HFFc6 (cell line): ENCODE measurements at places on chromosomes 13 and 19. TPM values are rescaled to one million over a fixed set of nuclear protein-coding genes. Genes with fewer than 3 reads are reported as not detected.

STARD13 gene
- 27.7 to 36.7 TPM (median 34.8 TPM) in 3 replicates for total RNA-seq

ZNF560 gene
- 0.14 to 0.26 TPM in 2 of 3 replicates, not detected in the other for total RNA-seq

GRCh38 chr19:43474986-43475705 is 9.7 kb upstream of the LYPD3 start:
- peak; percentile 81 for DNase-seq
- H3K27me3 ChIP-seq: peaks cover 2% of the 10 kb centered on the region
- peaks cover 32% of the 10 kb centered on the region for H3K4me1 ChIP-seq

GRCh38 chr13:43095771-43096719 is 72.7 kb downstream of the DNAJC15 start:
- no peaks in the 10 kb centered on the region for H3K27me3 ChIP-seq
- peak overlapping the region; percentile 71 for H3K4me3 ChIP-seq
- H3K36me3 ChIP-seq: peaks cover 30% of the 10 kb centered on the region
- H3K4me1 ChIP-seq: peaks cover 30% of the 10 kb centered on the region
- H3K27ac ChIP-seq: peak overlapping the region; percentile 68

- no peak for DNase-seq
- H3K27me3 ChIP-seq: no peaks in the 10 kb centered on the region
- H3K36me3 ChIP-seq: peaks cover 22% of the 10 kb centered on the region
These were observed 10.0 kb upstream of the ZNF443 start for GRCh38 chr19:12450844-12451243.

GRCh38 chr19:32336259-32337083 is 8.9 kb upstream of the ZNF507 start:
- 0 out of 2 replicates have a peak, but pooled peaks cover 8% of the 10 kb centered on the region for H3K4me1 ChIP-seq
- no peaks in the 10 kb centered on the region for H3K36me3 ChIP-seq
- no peak overlapping the region for H3K27ac ChIP-seq
- no peak overlapping the region; the same call in 1 of the 2 replicates for H3K4me3 ChIP-seq

- H3K27ac ChIP-seq: no peak overlapping the region
- peaks cover 2% of the 10 kb centered on the region; the same call in 1 of the 2 replicates for H3K27me3 ChIP-seq
- peaks cover 6% of the 10 kb centered on the region; the same call in 1 of the 2 replicates for H3K4me1 ChIP-seq
- H3K4me3 ChIP-seq: no peak overlapping the region
- no peak for DNase-seq
These were observed 4.2 kb downstream of the ADPRHL1 start for GRCh38 chr13:113448885-113449692.

DNA sequence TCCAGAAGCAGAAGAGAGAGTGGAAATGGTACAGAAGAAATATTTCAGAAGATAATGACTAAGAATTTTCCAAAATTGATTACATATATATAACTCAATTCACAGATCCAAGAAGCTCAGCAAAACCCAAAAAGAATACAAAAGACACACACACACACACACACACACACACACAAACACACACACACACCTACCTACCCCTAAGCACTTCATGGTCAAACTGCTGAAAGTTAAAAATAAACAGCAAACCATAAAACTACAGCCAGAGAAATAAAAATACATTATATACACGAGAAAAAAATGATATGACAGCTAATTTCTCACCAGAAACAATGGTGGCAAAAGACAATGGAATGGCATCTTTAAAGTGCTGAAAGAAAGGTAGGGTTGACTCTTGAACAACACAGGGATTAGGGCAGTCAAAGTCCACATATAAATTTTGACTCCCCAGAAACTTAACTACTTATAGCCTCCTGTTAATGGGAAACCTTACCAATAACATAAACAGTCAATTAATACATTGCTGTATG is 49.2 kb downstream of the DIAPH3 start:
- no peak overlapping the region for H3K4me3 ChIP-seq
- H3K4me1 ChIP-seq: peaks cover 41% of the 10 kb centered on the region
- no peaks in the 10 kb centered on the region for H3K27me3 ChIP-seq
- peaks cover 50% of the 10 kb centered on the region for H3K36me3 ChIP-seq
- no peak for DNase-seq
- no peak overlapping the region for H3K27ac ChIP-seq

DNA sequence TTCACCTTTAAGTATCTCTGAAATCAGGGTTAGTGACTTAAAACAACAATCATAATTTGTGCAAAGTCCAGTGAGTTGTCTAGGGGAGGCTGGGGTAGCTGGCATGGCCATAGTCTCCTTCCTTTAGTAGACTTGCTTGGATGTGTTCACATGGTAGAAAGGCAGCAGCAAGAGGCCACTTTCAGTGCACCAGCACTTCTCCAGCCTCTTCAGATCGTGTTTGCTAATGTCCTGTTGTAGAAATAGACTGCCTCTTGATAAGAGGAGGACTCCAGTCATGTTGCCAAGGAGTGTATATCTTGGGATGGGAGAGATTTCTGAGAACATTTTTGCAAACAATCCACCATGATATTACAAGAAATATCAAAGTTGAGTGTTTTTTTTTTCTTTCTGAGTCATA is 22.9 kb downstream of the WDFY2 start:
- DNase-seq: no peak
- no peaks in the 10 kb centered on the region; the same call in 1 of the 2 replicates for H3K27me3 ChIP-seq
- H3K27ac ChIP-seq: no peak overlapping the region
- H3K4me1 ChIP-seq: peaks cover 42% of the 10 kb centered on the region
- no peak overlapping the region for H3K4me3 ChIP-seq
- peaks cover 27% of the 10 kb centered on the region for H3K36me3 ChIP-seq

COX7A1 gene
- 78.9 to 143 TPM (median 118 TPM) in 3 replicates for total RNA-seq

GRCh38 chr13:100515410-100515800 is 73.2 kb downstream of the GGACT start:
- DNase-seq: no peak
- H3K4me3 ChIP-seq: no peak overlapping the region
- H3K4me1 ChIP-seq: peaks cover 31% of the 10 kb centered on the region
- no peaks in the 10 kb centered on the region for H3K27me3 ChIP-seq
- peaks cover 10% of the 10 kb centered on the region; the same call in 1 of the 2 replicates for H3K36me3 ChIP-seq

ODAD3 gene
- total RNA-seq: 0.21 to 1.1 TPM (median 0.25 TPM) in 3 replicates

F2RL3 gene
- total RNA-seq: not detected in 3 replicates

- peaks cover 32% of the 10 kb centered on the region for H3K4me1 ChIP-seq
- H3K27me3 ChIP-seq: peaks cover 2% of the 10 kb centered on the region; the same call in 1 of the 2 replicates
- no peak for DNase-seq
- no peak overlapping the region for H3K4me3 ChIP-seq
- H3K27ac ChIP-seq: no peak overlapping the region
These were observed 50.9 kb downstream of the PCCA start for GRCh38 chr13:100139817-100140216.

URAD gene
- total RNA-seq: not detected in 2 replicates

DNA sequence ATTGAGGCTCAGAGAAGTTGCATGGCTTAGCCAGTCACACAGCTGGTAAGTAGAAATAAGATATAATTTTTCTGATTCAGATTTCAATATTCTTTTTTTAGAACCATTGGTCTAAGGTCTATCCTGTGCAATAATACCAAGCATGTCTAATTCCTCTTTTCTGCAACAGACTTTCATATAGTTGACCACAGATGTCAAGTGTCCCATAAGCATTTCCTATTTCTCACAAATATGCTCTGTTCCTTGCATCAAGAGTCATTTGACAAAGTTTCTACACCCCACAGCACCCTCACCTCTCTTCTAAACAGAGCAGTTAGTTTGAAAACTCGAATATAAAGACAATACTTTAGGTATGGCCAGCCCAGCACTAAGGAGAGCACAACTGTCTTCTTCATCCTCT is 26.8 kb upstream of the SACS start:
- H3K27me3 ChIP-seq: no peaks in the 10 kb centered on the region; the same call in 1 of the 2 replicates
- H3K36me3 ChIP-seq: peaks cover 7% of the 10 kb centered on the region
- H3K4me1 ChIP-seq: peaks cover 25% of the 10 kb centered on the region
- H3K4me3 ChIP-seq: no peak overlapping the region

DNA sequence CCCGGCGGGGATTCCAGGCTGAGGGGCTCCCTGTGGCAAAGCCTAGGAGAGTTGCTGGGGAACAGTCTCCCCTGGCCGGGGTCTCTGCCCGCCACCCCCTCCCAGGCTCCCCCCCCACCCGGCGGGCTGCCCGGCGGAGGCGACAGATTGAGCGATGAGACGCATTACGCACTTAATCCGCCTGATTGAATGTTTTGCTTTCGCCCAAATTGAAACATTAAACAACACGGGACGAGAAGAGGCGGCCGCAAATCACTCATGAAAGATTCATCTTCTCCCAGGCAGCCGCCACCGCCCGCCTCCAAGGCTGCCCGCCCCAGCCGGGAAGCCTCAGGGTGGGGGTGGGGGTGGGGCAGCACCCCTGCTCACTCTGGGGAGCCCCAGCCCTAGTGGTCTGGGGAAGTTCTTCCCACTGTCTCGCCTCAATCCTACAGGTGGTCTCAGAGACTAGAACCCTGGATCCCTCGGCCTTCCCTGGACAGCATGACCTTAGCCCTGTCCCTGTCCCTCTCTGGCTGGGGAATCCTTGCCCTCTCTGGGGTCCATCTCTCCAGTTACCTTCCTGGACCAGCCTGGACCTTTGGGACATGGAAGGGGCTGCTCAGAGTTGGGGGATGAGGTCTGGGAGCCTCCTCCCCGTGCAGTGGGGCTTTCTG is 7.6 kb upstream of the ERFL start:
- H3K36me3 ChIP-seq: no peaks in the 10 kb centered on the region
- H3K27me3 ChIP-seq: peaks cover 26% of the 10 kb centered on the region

DNA sequence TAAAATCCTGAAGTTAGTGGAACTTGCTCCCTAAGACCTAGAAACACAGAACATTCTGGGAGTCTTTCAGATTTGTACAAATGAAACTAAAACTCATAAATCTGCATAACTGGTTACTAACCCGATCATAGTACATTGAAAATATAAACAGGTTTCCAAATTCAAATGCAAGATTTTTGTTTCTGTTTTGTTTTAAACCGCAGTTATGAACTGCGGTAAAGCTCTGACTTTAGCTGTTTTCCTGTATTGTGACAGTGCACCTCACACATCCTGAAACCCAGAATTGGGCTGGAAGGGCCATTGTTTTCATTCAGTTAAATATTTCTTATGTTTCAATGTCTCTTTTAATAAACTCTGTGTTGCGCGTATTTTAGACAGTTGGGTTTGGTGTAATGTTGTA is 204.7 kb downstream of the SHISA2 start:
- peaks cover under 1% of the 10 kb centered on the region; the same call in 1 of the 2 replicates for H3K36me3 ChIP-seq
- H3K27me3 ChIP-seq: no peaks in the 10 kb centered on the region; the same call in 1 of the 2 replicates
- DNase-seq: no peak
- no peak overlapping the region for H3K27ac ChIP-seq

DNA sequence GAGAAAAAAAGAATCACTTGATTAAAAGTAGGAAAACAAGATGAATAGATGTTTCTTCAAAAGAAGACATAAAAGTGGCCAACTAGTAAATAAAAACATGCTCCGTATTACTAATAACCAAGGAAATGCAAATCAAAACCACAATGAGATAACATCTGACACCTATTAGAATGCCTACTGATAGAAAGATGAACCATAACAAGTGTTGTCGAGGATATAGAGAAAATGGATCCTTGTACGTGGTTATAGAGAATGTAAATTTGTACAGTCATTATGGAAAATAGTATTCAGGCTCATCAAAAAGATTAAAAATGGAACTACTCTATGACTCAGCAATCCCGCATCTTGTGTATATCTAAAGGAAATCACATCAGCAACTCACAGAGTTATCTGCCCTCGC is 415.8 kb upstream of the SLITRK5 start:
- peaks cover 2% of the 10 kb centered on the region; the same call in 1 of the 2 replicates for H3K27me3 ChIP-seq
- no peak overlapping the region for H3K4me3 ChIP-seq
- H3K27ac ChIP-seq: no peak overlapping the region
- H3K4me1 ChIP-seq: no peaks in the 10 kb centered on the region

GRCh38 chr19:6234527-6234926 is 45.2 kb downstream of the MLLT1 start:
- H3K4me3 ChIP-seq: peak overlapping the region; percentile 31
- no peak for DNase-seq
- peaks cover 13% of the 10 kb centered on the region for H3K36me3 ChIP-seq
- peak overlapping the region; percentile 71 for H3K27ac ChIP-seq
- H3K27me3 ChIP-seq: peaks cover 6% of the 10 kb centered on the region
